Naive thymus-derived CD8-positive, alpha-beta T cell (primary cell): ENCODE measurements at places on chromosomes 3 and 15. TPM values are rescaled to one million over a fixed set of nuclear protein-coding genes. Genes with fewer than 3 reads are reported as not detected.

The CP gene
- not detected for total RNA-seq

The MCF2L2 gene
- total RNA-seq: 2.5 TPM

DNA sequence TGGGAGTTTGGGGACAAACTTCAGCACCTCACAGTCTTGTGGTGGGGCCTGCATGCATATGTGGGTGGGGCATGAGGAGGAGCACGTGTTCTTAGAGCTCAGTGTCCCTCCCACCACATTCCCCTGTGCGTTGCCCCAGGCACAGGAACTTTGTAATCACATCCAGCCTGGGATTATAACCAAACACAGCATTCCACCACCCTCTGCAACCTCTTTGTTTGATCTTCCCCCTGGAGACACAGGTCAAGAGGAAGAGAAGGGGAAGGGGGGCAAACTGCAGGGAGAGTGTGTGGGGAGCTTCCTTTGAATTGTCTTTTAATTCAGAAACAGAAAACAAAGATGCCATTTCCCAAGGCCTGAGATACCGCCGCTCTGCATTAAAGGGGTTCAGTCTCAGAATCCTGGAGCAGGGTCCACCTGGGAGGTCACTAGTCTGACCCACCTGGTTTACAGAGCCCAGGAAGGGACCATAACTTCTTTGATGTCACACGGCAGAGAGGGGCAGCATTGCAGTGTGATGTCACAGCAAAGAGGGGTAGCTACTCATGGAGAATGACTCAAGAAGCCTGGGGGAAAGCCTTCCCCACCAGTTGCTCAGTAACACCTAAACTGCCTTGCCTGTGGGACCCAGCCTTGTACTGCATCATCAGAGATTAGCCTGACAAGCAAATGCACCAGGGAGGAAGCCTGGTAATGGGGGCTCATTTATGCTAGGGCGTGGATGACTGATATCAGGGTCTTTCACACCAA is 106.3 kb upstream of the RNU6-1 start:
- DNase-seq: no peak
- H3K4me3 ChIP-seq: peak overlapping the region; percentile 7

- no peaks in the 10 kb centered on the region for H3K4me1 ChIP-seq
- H3K27ac ChIP-seq: no peak overlapping the region
- H3K27me3 ChIP-seq: peaks cover 38% of the 10 kb centered on the region
- H3K4me3 ChIP-seq: no peak overlapping the region
These were observed 7.7 kb downstream of the IGDCC4 start for GRCh38 chr15:65414841-65415621.

GRCh38 chr15:89034305-89034704 is 54.0 kb upstream of the ABHD2 start:
- H3K36me3 ChIP-seq: no peaks in the 10 kb centered on the region
- DNase-seq: no peak
- H3K27me3 ChIP-seq: peaks cover 14% of the 10 kb centered on the region

- no peak overlapping the region for H3K4me3 ChIP-seq
- no peak overlapping the region for H3K27ac ChIP-seq
- DNase-seq: no peak
- H3K4me1 ChIP-seq: no peaks in the 10 kb centered on the region
These were observed 77.8 kb downstream of the EFL1 start for GRCh38 chr15:82184776-82185175.

- H3K4me1 ChIP-seq: no peaks in the 10 kb centered on the region
- H3K27me3 ChIP-seq: peaks cover 5% of the 10 kb centered on the region
- H3K36me3 ChIP-seq: no peaks in the 10 kb centered on the region
- no peak overlapping the region for H3K4me3 ChIP-seq
- H3K27ac ChIP-seq: no peak overlapping the region
These were observed 45.8 kb downstream of the MITF start for GRCh38 chr3:69784954-69785514.

DNA sequence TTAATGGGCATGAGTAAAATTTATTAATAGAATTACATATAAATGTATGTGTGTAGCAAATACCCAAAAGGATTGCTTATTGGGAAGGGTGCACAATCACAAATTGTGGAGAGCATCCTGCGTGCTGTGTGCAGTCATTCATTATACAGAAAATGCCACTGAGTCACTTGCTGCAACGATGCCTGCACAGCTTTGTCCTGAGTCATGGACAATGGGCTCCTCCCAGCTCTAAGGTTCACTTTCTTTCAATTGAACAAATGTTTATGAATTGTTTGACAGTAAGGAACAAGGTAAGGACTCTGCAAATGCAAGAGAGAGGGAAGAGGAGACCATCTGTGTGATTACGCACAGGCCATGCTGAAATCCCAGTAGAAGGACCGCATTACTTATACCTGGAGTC is 18.7 kb downstream of the CFAP161 start:
- no peaks in the 10 kb centered on the region for H3K4me1 ChIP-seq
- H3K27me3 ChIP-seq: no peaks in the 10 kb centered on the region
- DNase-seq: no peak
- H3K36me3 ChIP-seq: no peaks in the 10 kb centered on the region
- no peak overlapping the region for H3K4me3 ChIP-seq
- H3K27ac ChIP-seq: no peak overlapping the region

- H3K27ac ChIP-seq: peak overlapping the region; percentile 21
- no peaks in the 10 kb centered on the region for H3K4me1 ChIP-seq
- H3K4me3 ChIP-seq: no peak overlapping the region
- no peak for DNase-seq
- no peaks in the 10 kb centered on the region for H3K27me3 ChIP-seq
- H3K36me3 ChIP-seq: no peaks in the 10 kb centered on the region
These were observed 8.8 kb downstream of the TMEM40 start for GRCh38 chr3:12750223-12750622.

GRCh38 chr3:5813521-5813920 is 626.0 kb downstream of the EDEM1 start:
- no peak overlapping the region for H3K27ac ChIP-seq
- no peak overlapping the region for H3K4me3 ChIP-seq

The CCR5 gene
- total RNA-seq: 0.23 TPM

The TM4SF4 gene
- total RNA-seq: not detected

DNA sequence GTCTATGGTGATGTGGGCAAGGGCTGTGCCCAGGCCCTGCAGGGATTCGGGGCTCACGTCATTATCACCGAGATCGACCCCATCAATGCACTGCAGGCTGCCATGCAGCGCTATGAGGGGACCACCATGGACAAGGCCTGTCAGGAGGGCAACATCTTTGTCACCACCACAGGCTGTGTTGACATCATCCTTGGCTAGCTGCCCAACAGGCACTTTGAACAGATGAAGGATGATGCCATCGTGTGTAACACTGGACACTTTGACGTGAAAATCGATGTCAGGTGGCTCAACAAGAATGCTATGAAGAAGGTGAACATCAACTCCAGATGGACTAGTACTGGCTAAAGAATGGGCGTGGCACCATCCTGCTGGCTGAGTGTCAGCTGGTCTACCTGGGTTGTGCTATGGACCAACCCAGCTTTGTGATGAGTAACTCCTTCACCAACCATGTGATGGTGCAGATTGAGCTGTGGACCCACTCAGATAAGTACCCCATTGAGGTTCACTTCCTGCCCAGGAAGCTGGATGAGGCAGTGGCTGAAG is 6.1 kb upstream of the USP8 start:
- H3K4me1 ChIP-seq: no peaks in the 10 kb centered on the region
- no peak for DNase-seq
- H3K27ac ChIP-seq: no peak overlapping the region

GRCh38 chr3:196063456-196063855 is 18.4 kb downstream of the TFRC start:
- peaks cover 2% of the 10 kb centered on the region for H3K4me1 ChIP-seq
- H3K27ac ChIP-seq: no peak overlapping the region
- no peaks in the 10 kb centered on the region for H3K27me3 ChIP-seq
- no peak for DNase-seq
- H3K4me3 ChIP-seq: no peak overlapping the region

DNA sequence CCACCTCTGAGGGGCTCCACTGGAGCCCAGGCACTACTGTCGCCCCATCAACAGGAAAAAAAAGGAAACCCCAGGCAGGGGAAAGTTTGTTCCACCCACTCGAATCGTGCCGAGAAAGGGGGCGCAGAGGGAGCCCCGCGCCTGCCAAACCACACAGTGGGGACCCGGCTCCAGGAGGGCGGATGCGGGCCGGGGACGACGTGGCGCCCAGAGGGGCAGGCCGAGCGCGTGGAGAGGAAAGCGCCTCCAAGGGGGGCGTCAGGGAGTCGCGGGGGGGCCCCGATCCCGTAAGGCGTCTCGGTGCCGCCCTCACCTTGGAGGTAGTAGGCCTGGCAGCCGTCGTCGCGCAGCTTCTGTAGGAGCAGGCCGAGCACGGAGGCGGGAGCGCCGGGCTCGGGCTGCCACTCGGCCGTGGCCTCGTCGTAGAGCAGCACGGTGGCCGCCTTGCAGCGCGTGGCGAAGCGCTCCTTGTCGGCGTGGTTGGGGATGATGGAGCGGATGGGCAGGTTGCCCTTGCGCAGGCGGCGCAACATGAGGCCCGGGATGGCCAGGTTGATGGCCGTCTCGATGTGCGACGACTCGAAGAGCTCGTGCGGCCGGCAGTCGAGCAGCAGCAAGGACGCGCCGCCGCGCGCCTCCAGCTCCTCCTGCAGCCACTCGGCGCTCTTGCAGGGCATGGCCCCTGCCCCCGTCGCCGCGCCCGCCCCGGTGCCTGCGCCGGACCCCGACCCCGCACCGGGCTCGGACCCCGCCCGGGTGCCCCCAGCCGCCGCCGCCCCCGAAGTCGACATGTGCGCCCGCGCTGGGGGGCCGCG is 627 bp downstream of the DUSP7 start:
- H3K27me3 ChIP-seq: no peaks in the 10 kb centered on the region
- no peaks in the 10 kb centered on the region for H3K36me3 ChIP-seq
- peaks cover 28% of the 10 kb centered on the region for H3K4me1 ChIP-seq
- peak; percentile 68 for DNase-seq
- peak overlapping the region; percentile 86 for H3K4me3 ChIP-seq
- H3K27ac ChIP-seq: peak overlapping the region; percentile 86

- no peaks in the 10 kb centered on the region for H3K4me1 ChIP-seq
- no peaks in the 10 kb centered on the region for H3K36me3 ChIP-seq
- DNase-seq: no peak
- H3K27me3 ChIP-seq: no peaks in the 10 kb centered on the region
These were observed 375.8 kb upstream of the ARL6 start for GRCh38 chr3:97388774-97389173.

DNA sequence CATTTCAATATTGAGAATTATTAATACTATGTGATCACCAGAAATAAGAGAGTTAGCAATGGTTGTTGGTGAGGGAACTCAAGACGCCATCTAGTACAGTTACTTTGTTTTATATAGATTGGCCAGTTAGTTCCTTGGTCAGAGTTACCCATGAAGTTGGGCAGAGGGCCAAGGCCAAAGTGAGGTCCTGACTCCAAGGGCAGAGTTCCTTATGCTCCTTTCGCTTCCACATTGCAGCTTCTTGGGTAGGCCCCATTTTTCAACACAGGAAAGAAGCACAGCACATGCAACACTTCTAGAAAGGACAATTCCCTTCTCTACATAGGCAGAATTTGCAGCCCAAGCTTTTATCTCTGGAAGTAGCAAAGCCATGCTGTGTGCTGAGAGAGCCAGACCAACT is 178.6 kb downstream of the KCNAB1 start:
- H3K27ac ChIP-seq: no peak overlapping the region
- no peaks in the 10 kb centered on the region for H3K36me3 ChIP-seq
- no peak for DNase-seq

The DGKG gene
- total RNA-seq: 0.11 TPM

The C2CD4A gene
- total RNA-seq: not detected

The SKIL gene
- total RNA-seq: 67.2 TPM

DNA sequence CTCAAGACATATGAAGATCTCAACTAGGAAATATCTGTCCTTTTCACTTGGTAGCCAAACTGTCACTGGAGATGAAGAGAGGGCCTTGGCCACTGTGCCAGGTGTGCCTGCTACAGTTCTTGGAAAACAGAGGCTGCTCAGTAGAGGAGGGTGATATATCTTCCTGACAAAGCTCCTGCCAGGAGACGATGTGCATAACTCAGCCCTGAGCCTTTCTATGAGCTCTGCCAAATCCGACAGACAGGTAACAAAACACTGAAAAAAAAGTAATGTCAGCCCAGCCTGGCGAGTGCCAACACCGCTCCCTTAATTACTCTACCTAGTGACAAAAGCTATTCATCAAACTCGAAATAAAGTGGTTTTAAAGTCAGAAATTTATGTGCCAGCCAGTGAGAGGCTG is 123.2 kb downstream of the MFSD1 start:
- H3K4me1 ChIP-seq: no peaks in the 10 kb centered on the region
- H3K4me3 ChIP-seq: no peak overlapping the region
- H3K27me3 ChIP-seq: peaks cover 4% of the 10 kb centered on the region
- H3K27ac ChIP-seq: no peak overlapping the region
- H3K36me3 ChIP-seq: no peaks in the 10 kb centered on the region
- no peak for DNase-seq

The SERPINI1 gene
- 4.7 TPM for total RNA-seq

DNA sequence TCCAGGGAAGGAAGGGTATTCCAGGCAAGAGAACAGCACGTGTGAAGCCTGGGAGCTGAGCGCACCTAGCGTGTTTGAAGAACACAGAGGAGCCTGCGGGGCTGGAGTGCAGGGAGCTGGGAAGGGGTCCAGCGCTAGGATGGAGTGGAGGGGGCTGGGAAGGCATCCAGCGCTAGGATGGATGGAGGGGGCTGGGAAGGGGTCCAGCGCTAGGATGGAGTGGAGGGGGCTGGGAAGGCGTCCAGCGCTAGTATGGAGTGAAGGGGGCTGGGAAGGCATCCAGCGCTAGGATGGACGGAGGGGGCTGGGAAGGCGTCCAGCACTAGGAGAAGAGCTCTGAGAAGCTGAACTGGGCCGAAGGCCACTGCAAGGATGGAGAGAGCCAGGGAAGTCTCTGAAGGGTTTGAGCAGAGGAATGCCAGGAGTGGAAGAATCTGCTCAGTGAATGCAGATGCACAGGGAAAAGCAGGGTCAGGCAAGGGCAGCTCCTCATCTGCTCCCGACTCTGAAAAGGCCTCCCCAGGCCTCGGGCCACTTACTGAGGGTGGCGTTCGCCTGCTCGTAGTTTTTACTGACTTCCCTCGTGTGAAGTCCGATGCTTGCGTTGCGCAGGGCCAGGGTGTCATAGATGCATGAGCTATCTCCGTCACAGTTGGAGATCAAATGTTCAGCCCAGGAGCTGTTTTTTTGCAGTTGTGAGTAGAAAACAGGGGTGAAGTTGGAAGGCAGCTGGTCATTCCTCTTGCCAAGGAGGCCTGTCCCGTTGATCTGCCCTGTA is 39.8 kb downstream of the MUC20 start:
- no peak overlapping the region for H3K4me3 ChIP-seq
- no peaks in the 10 kb centered on the region for H3K36me3 ChIP-seq
- DNase-seq: no peak
- H3K4me1 ChIP-seq: peaks cover 5% of the 10 kb centered on the region

DNA sequence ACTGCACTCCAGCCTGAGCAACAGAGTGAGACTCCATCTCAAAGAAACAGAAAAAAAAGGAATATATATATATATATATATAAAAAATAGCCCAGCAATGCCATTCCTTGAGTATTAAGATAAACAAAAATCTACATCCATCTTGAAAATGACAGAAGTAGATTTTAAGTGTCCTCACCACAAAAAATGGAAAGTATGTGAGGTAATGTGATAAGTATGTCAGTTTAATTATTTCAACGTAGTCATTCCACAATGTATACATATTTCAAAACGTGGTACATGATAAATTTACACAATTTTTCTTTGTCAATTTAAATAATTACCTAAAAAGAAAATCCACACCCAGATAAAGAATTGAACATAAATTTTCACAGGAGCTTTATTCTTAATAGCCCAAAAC is 54.9 kb downstream of the HCN4 start:
- H3K36me3 ChIP-seq: no peaks in the 10 kb centered on the region
- H3K27me3 ChIP-seq: peaks cover 22% of the 10 kb centered on the region
- no peak overlapping the region for H3K27ac ChIP-seq
- DNase-seq: no peak
- H3K4me3 ChIP-seq: no peak overlapping the region
- H3K4me1 ChIP-seq: no peaks in the 10 kb centered on the region

The SEMA6D gene
- not detected for total RNA-seq
